Fibroblast of mammary gland (primary cell): ENCODE measurements at places on chromosomes 6 and 20.
A peak's percentile ranks its signal among the peaks of the same experiment; 100 is the strongest.

DNA sequence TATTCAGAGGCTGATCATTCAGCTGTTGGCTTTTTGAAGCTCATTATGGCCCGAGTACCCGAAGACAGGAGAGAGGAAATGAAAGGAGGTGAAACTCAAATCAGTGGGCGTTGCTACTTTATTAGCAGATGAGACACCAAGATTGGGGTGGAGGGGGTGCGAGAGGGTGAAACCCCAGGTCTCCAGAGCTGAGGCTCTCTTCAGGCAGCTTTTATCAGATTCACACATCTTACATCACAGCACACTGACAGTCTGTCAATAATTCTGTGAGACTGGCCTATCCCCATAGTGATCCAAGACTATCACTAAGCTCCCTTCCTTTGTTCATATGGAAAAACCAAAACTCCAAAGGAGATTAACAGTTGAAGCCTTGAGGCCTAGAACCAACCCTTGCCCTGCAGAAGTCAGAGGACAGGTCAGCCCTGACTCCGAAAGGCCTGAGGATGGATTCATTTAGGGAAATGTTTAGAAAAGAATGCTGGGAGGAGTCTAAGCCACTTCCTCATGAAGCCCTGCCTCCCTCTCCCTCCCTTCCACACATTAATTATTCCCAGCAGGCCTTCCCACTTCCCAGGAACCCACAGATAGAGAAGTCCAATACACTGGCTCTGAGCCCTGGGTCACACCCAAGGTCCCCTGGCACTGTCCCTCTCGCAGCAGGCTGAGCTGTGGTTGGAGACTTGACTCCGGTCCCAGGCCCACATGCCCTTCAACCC is 23.2 kb downstream of the TRERF1 start:
- peak; percentile 63 for DNase-seq

GRCh38 chr6:89212472-89212871 is 4.7 kb downstream of the GABRR1 start:
- DNase-seq, result no peak

DNA sequence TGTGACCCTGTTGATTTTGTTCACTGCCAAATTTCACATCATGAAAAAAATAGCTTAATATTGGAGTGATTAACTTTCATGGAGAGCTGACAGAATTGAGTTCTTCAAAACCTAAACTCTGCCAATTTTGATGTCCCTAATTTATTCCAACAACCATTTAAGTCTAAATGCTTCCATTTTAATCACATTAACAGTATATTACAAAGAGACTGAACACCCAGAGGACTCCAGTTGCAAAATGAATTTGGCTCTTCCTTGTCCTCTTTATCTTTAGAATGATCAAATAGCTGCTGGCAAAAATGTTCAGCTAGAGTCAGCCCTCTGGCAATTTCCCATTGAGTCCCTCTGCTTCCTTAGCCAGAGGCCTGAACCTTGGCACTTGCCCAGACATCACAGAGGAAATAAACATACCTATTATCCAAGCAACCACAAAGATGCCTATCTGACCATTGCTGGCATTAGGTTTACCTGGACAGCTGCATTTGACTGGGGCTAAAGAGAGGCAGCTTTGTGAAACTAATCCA is 299.0 kb upstream of the STXBP5 start:
- peak; percentile 72 for DNase-seq

DNA sequence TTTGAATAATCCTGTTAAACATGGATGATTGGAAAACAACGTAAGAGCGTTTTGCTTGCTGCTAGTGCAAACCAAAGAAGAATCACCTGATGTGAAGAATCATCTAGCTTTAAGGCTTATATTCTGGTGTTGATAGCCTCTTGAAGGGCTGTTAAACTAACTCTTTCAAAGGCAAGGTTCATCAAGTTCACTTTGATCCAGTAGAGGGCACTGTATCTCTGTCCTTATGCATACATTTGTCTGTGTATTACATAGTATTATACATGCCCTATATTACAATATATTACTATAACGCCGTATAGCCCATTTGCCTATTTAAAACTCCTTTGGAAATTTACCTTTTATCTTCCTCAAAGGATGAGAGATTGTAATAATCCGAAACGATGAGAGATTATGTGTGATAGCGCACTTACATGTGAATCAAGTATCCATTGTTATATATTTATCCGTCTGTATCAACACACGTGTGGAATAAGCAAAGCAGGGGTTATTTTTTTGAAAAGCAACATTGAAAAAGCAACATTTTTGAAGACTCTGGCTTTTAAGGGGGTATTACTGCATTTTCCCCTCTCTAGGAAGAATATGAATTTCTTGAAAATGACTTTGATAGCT is 50.8 kb upstream of the NRN1 start:
- peak; percentile 67 for DNase-seq

DNA sequence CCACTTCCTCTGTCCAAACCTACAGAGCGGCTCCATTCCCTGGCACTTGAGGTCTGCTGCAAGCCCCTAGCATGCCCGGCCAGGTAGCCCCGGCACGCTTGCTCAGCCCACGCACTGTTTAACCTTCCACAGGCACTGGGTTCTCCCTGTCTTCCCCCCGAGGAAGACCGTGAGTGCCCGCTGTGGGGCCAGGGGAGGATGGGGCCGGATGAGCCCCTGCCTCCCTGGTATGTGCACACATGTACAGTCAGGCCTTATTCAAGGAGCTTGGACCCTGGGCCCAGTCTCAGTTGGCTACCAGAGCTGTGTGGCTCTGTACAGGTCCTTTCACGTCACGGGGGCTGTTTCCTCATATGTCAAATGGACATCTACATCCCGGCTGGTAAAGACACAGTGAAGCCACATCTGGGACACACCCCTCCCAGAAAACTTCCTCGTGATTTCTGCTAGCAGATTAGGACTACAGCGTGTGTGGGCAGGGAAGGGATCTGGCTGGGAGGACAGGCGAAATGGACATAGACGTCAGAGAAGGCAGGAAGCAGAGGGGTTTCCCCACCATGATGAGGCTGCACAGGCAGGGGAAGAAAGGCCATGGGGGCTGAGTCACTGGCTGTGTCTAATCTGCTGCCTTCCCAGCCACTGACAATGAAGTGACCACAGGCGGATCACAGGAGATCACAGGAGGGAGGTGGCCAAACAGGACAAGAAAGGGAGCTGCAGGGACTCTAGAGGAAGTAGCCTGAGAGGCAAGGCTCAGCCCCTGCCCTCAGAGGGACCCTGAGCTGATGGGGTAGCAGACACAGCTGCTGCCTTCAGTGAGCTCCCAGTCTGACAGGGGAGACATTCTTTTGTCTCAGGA is 62.9 kb downstream of the MRPL14 start:
- DNase-seq, result peak; percentile 99

- no peak for DNase-seq
These were observed 82.2 kb downstream of the GPR63 start for GRCh38 chr6:96755096-96755495.
